ENCODE measurements at places on chromosomes 12 and 14.

DNA sequence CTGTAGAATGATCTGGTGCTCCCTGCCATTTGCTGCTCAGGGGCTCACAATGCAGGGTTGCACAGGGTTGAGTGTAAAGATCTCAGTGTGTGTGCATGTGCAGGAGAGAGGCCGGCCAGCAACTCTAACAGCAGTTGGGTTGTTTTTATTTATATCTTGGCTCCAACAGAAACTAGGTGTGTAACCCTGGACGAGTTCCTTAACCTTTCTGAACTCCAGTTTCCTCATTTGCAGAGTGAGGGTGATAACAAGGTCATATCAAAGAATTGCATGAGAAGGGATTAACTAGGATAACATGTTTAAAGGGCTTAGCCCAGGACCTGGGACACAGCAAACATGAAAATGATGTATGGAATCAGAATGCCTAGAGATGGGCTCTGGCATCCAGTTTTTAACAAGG lies 14.8 kb upstream of the JDP2 start:
- no peak for DNase-seq

GRCh38 chr14:43043850-43044249 lies 1437.2 kb downstream of the LRFN5 start:
- no peak for DNase-seq

DNA sequence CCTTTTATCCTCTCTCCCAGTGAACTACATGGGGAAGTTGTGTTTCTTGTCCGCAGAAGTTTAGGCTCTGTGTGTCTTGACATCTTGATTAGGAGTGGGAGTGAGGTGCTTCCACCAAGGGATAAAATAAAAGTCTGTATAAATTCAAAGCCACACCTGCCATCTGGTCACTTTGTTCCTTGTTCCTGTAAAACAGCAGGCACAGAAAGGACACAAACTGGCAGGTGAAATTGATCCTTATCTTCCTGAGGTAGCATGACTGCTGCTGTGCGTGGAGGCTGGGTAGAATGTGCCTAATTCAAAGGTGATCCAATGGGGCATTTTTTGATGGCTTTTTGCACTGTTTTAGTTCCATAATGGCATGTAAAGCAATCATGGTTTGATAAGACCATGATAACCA lies 104.3 kb upstream of the KITLG start:
- DNase-seq: no peak

GRCh38 chr14:25250516-25250915 lies 200.6 kb upstream of the STXBP6 start:
- no peak for DNase-seq

DNA sequence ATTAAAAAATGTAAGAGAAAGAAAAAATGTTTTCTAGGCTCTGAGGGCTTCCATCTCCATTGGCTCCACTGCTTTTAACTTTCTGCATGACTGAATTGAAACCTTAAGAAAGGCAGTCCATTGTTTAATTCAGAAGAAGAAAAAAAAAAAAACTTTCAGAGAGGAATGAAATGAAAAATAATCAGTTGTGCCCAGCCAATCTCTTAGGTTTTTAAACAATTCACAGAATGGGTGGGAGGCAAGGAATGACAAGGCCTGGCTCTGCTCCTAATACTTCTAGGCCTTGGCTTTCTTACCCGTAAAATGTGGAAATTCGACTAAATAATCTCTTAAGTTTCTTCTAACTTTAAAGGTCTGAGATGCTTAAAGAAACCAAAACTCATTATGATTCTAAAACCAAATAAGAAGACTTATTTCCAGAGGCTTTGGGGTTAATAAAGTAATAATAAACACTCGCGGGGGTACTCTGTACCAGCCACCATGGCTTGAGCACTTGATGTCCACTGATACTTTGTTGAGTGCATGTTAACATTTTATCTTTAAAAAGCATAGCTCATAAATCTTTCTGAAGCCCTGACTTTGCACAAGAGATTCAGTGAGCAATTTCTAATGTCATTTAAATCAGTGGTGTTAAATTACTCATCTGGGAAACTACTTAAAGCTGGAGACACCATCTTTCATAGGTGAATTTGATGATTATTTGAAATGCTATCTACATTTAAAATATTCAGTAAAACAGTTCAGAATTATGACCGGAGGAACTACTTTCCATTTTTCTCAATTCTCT lies 49.6 kb downstream of the STON2 start:
- DNase-seq: peak; percentile 68

DNA sequence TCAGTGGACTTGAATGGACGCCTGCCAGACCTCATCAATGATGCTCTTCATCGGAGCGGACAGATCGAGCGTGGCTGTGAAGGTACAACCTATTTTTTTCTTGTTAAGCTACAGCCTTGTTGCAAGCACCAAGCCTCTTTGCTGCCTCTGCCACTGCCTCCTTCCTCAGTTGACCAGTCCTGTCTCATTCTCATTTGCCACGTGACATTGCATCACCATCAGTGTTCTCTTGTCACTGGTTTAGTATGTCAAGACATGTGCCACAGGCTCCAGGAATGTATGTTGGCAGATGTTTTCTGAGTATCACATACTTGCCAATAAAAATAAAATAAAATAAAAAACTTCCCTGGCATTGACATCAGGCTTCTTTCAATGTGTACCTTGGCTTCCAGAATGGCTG lies 798.1 kb downstream of the NRXN3 start:
- DNase-seq: no peak

DNA sequence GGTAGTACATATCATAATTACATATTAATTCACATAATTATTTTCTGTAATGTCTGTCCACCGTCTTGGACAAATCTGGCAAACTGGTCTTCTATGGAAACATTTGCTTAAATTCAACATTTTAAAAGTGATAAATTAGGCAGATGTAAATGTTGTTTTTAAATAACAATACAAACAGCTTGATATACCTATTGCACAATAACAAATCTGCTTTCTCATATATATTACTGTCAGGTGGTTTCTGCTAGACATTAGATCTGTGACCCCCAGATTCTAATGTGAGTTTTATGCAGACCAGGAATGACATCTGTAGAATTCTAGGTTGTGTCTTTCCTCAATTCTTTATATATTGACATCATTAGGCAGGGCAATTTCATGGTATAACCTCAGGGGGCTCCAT lies 173.3 kb downstream of the CCDC59 start:
- DNase-seq: no peak

DNA sequence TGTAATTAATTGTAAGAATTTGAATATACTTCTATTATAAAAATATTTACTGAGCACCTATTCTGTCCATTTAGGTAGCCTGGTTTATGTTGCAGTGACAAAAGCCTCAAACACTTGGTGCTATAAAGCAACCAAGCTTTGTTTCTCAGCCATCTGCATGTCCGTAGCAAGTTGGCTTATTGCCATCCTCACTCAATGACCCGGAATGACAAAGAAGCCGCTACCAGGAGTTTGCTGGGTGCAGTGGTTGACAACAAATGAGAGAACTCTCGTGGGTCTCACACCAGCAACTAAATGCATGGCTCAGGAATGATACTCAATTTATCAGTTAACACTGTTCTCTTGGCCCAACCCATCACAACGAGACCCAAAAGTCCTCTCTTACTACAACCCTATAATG lies 553.1 kb downstream of the DIO2 start:
- DNase-seq: no peak

GRCh38 chr12:53750812-53751335 lies 905 bp downstream of the CISTR start:
- DNase-seq: no peak

DNA sequence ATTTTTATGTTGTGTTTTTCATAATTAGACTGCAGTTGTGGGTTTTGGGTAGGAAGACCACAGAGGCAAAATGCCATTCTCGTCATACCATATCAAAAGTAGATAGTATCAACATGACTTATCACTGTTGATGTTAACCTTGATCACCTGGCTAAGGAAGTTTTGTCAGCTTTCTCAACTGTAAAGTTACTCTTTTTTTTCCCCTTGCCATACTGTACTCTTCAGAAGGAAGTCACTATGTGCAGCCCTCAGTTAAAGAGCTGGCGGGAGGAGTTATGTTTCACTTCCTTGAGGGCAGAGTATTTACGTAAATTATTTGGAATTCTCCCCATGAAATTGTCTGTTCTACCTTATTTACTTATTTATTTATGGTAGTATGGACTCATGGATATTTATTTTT lies 78.7 kb downstream of the PRORP start:
- no peak for DNase-seq

DNA sequence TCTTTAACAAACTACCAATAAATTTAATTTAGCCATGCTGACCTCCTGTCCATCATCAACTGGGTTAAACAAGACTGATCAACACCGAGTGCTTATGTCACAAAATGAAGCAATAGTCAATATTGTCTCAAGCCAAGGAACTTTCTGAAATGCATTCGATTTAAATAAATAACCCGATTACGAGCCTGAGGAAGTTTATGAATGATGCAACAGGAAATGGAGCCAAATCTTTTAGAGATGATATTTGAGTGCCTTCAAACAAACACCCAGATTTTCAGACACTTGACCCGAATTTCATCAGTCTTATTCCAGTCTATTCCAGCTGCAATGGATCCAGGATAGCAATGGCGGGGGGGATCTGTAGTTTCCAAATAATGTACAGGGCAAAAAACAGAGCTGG lies 27.9 kb downstream of the FAR2 start:
- no peak for DNase-seq

GRCh38 chr14:70955543-70956480 lies 48.6 kb downstream of the PCNX1 start:
- DNase-seq: no peak

- no peak for DNase-seq
These were observed 167.5 kb upstream of the NOVA1 start for GRCh38 chr14:26765301-26765700.

DNA sequence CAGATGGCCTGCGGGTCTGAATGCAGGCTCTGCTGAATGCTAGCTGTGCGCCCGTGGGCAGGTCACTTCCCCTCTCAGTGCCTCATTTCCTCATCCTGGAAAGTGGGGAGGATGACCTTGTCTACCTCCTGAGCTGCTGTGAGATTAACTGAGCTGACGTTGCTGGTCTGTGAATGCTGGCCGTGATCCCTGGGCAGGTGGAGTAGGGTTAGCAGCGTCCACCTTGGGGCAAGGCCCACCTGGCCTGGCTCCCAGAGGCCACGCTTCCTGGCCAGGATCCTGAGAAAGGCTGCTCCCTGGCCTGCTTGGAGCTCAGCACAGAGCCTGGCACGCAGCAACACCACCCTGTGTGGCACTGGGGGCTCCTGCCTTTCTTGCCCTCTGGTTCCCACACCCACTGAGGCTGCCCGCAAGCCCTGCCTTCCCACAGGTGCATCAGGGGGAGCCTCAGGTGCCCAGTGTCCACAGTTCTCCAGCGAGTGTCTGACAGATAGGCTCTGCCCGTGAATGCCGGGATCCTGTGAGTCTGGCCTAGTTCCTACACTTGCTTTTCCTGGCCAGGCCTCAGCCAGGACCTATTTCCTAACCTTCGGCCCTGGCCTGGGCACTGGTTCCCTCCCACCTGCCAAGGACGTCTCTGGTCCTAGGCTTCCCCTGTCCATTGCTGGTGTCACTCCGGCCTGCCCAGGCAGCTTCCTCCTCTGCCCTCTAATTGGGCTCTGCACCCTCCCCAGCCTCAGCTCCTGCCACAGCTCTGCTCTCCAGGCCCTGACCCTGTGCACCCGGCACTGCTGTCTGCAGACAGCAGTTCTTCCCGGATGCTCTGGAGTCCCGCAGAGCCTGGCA lies 37.2 kb upstream of the TDRD9 start:
- no peak for DNase-seq

- DNase-seq: no peak
These were observed 180.5 kb downstream of the PRKCH start for GRCh38 chr14:61501714-61502458.

- peak; percentile 3 for DNase-seq
These were observed 101.1 kb upstream of the DCD start for GRCh38 chr12:54749191-54749818.

DNA sequence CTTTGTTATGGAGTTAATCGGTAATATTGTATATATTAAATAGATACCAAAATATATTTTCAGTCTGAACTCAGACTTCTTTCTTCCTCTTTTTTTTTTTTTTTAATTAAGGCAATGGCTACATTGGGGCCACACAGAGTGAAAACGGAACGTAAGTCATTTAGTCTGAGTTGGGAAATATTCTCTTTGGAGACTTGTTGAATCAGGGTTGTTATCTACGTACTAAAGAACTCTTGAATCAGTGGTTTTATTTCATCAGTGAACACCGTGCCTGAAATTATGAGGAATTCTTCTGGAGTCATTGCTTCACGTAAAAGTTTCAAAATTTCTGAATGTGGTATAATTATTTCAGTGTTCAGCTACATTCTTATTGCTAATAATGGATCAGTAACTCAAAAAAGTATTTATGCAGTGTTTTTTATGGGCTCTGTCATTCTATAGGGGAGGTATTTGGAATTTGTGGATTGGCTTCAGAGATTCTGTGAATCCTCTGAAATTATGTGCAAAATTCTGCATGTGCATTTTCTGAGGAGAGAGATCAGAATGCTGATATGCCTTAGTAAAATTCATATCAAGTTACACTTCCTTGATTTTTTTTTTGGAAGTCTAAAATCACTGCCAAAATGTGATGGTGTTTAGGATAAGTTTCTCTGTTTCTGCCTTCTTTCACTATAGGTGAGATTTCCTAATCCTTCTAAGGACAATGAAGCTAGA lies 39.6 kb downstream of the BRMS1L start:
- DNase-seq: no peak

DNA sequence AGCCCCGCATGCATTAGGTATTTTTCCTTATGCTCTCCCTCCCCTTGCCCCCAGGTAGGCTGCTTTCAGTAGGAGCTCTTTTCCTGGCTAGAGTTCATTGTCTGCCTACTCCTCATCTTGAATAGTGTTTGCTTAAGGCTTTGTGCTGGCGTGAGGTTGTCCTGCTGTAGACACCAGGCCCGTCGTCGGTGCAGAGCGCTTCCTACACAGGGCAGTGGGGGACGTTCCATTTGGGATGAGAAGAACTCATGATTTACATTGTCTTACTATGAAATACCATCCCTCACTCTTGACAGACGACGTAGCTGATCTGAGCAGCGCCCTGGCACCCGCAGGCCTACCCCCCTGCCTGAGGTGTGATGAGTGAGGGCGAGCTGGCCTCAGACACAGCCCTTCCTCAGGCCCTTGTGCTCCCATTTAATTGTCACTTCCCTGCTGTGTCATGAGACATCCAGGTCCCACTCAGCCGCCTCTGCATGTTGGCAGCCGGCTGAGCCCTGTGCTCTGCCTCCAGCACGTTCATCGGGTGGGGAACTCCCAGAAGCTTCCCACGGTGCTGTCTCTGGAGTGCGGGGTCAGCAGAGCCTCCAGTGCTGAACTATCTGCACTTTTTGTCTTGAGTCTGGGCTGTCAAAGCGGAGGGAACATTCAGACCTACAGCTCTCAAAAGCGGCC lies 76.0 kb downstream of the WDR20 start:
- no peak for DNase-seq

GRCh38 chr12:100987552-100988521 lies 193.3 kb downstream of the ANO4 start:
- DNase-seq: peak; percentile 2

- no peak for DNase-seq
These were observed 2.4 kb downstream of the SH2B3 start for GRCh38 chr12:111408116-111408440.

- DNase-seq: no peak
These were observed 12.2 kb downstream of the GTF2H3 start for GRCh38 chr12:123645878-123646277.
